ENCODE measurements at places on chromosomes 5 and 9.

- no peak for DNase-seq
Measured at GRCh38 chr9:79604149-79604548, 32.4 kb downstream of the TLE4 start.

GRCh38 chr5:1063661-1064382 lies 48.0 kb downstream of the SLC12A7 start:
- DNase-seq = no peak

DNA sequence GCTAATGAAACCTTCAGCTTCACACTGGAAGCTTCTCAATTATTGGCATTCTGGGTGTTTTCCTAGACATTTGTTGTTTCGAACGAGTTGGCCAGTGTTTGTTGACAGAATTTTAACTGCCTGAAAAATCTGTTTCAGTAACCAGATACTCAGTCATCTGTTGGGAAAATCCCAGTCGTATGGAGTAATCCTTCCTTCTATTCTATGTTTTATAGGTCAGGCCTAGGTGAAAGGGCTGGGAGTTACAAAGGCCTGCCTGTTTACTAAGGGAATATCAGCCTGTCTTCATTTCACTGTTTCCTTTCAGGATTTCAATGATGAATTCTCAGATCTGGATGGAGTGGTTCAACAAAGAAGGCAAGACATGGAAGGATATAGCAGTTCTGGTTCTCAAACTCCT lies 59.9 kb downstream of the GRAMD2B start:
- DNase-seq = no peak

DNA sequence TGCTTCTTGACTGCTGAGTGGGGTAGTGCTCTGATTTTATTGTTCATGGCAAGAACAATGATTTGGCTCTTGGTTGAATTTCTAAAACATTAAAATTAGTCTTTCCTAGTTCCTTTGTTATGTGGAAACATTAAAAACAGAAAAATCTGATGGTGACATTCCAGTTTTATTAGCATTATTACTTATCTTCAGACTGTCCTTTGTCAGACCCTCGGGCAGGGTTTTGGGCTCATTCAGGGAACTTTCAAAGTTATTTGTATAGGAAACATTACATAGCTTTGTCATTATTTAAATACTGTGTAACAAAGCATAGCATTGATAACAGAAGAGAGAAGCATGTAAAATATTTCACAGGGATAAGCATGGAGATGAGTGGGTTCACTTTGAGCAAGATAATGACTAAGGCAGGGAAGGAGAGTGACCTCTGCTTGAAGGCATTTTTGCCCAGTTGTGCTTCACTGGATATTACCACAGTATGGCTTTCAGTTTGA lies 119.9 kb downstream of the KDM4C start:
- no peak for DNase-seq

- DNase-seq = no peak
Measured at GRCh38 chr5:142654578-142655058, 31.3 kb downstream of the FGF1 start.

- DNase-seq = no peak
Measured at GRCh38 chr5:134563962-134564361, 38.5 kb downstream of the JADE2 start.

GRCh38 chr5:140883373-140883772 lies 1.4 kb downstream of the PCDHA13 start:
- DNase-seq = no peak

- DNase-seq = no peak
Measured at GRCh38 chr5:173623296-173623771, 6.9 kb upstream of the BOD1 start.

DNA sequence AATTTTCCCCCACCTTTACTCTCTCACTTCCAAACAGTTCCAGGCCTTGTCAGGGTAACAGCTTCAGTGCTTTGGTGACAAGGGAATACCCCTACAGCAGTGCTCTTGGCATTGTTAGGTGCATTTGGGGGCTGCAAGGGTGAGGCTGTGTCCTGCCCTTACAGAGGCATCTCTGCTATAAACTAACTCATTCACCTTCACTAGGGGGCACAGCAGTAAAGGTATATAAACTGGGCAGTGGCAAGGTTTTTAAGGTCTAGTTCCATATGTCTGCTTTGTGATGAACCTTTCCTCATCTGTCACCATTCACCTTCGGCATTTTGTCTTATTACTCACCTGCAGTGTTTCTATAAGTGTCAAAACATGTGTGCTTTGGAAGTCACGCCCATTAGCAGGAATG lies 79.1 kb upstream of the GPR151 start:
- DNase-seq = no peak

- no peak for DNase-seq
Measured at GRCh38 chr9:136988872-136989271, 3.4 kb upstream of the PAXX start.

- no peak for DNase-seq
Measured at GRCh38 chr9:28407351-28407750, 834.1 kb upstream of the C9orf72 start.

GRCh38 chr9:133739408-133740280 lies 1.5 kb upstream of the SARDH start:
- DNase-seq = no peak

- DNase-seq = no peak
Measured at GRCh38 chr5:5288201-5288600, 134.3 kb upstream of the ICE1 start.

DNA sequence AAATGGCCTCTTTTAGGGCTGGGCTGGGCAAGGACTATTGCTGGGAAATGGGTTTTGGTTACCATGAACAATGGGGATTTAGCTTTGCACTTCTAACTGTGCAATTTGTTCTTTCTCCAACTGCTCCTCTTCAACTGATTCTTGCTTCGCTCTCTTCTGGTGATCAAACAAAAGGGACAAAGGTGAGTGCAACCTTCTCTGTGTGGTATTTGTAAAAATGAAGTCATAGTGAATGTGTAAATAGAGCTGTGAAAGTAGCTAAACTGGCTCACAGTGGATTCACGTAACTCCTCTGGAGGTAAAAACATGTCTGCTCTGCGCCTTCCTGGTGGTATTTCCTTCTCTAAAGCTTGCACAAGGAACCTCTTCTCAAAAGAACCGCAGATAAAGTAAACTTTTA lies 20.9 kb upstream of the SPINK14 start:
- no peak for DNase-seq

DNA sequence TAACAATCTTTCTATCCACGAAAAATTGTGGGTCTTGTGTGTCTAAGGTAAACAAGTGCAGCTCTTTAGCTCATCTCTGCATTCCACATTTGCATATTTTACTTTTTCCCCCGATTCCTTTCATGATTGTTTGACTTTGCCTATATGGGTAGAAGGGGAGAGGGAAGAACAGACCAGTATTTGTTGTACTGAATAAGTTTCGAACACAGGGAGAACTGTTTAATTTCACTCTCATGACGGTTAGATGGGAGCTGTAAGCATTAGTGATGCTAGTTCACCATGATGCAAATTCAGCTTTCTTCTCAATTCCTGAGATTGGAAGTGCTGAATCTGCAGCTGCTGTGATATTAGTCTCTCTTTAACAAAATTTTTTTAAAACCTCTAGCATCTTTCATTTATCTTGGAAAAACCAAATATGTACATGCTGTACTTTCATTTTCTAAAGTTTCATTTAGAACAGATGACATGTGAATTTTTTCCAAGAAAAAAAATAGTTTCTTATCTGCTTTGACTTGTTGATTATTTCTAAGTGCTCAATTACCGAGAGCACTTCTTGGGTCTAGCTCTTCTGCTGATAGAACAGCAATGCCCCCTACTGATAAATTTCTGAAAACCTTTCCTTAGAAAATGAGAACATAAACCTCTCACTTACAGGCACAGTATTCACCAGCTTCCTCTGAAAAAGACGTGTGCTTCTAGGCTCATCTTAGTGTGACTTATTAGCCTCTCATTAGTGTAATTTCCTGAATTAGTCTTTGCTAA lies 149.5 kb downstream of the BAAT start:
- no peak for DNase-seq

DNA sequence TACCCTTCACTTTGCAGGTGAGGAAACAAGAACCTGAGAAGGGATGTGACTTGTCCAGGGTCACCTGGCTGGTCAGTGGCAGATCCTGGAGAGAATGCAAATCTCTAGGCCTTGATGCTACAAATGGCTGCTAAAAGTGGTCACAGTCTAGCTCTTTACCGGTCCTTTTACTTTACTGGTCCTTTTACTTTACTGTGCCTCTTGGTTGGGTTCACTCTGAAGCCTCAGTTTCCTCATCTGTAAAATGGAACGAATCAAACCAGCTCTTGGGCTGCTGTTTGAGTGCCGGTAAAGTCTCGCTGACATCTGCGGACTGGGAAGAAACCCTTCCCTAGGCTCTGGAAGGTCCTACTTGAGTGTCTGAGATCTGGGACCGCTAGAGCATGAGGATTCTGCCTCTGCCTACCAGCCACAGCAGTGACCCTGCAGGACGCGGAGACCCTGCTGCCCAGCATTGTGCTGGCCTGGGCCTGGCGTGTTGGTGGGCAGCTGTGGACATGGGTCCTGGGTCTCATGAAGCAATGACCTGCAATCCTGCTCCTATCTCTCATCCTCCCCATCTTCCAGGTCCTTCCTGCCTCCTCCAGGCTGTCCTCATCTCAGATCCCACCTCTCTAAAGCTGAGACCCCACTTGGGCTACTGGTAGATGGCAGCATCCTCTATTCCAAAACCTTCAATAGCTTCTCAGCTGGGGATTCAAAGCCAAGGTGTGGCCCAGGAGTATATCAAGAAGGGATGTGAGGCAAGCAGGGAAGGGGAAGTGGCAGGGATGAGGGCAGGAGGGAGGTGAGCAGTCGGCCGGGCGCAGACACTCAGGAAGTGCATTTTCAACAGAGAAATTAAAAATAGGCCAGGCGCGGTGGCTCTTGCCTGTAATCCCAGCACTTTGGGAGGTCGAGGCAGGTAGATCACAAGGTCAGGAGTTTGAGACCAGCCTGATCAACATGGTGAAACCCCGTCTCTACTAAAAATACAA lies 13.3 kb downstream of the CORO2A start:
- no peak for DNase-seq

DNA sequence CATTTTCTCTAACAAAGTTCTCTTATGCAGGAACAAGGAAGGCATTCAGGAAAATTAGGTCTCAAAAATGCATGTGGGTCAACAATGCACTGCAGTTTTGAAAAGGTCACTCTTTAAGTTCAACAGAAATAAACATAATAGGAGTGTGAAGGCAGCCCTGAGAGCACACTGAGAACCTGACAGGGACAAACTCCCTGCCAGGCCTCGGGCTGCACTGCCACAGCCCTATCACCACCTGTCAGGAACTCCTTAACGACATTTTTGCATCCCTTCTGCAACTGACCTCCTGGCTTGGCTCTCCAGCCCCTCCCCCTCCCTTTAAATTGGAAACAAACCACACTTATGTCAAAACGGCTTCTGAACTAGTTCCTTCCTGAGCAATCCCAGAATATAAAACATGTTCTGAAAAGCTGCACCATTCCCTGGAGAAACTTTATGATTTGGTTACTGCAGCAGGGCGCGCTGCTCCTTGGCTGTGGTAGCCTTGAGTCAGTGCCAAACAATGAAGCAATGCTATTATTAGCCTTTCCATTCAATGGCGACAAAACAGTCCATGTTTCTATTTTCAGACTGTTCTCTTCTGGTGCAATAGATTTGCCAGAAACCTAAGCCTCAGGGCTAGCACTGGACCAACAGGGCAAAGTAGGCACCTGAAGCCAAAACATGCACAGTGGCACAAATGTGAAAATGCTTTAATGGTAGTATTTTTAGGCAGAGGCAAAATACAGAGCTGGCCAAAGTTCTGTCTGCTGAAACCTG lies 160.1 kb upstream of the ZNF608 start:
- DNase-seq = no peak

DNA sequence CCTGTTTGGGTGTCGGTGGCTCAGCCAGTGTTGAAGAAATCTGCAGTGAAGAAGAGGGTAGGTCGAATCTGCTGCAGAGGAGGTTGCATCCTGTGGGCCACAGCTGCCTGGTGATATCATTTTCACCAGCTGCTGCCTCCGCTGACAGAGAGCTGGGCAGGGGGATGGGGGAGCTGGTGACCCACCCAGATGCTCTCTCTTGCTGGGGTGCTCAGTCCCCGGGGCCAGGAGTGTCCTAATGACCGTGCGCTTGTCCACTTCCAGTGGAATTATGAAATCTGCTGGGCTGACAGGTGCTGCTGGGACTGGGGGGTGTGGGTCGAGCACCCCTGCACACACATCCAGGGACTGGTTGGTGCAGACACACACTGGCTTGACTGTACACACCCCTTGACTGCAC lies 83.2 kb upstream of the IRX4 start:
- DNase-seq = no peak

GRCh38 chr5:100694100-100694499 lies 158.9 kb downstream of the FAM174A start:
- DNase-seq = no peak

- no peak for DNase-seq
Measured at GRCh38 chr5:145960848-145961600, 24.6 kb downstream of the SH3RF2 start.

DNA sequence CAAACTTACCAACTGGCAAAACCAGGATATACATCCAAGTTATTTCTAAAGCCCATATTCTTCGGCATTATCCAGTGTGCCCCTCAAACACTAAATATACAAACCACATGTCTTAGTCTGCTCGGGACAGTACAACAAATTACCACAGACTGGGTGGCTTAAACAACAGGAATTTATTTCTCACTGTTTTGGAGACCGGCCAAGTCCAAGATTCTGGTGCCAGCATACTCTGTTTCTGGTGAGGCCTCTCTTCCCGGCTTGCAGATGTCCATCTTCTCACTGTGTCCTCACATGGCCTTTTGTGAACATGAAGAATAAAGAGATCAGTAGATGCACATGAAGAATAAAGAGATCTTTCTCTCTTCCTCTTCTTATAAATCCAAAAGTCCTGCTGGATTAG lies 12.9 kb upstream of the SLCO6A1 start:
- no peak for DNase-seq

- DNase-seq = no peak
Measured at GRCh38 chr9:122263699-122264349, 816 bp downstream of the RBM18 start.

DNA sequence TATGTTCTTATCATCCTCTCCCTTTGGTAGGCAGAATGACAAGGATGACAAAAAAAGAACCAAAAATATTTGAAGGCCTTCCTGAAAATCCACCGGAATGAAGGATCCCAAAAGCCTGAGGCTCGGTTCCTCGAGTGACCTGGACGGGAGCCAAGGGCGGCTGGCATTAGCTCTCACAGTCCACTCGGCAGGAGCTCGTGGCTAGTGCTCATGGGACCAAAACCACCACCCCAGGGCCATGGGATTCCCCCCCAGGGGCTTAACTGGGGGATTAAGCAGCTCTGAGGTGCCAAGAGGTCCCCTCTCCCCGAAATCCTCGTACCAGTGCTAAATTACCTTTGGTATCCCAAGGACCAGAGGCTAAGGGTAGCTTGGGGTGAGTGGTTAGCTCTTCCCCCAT lies 586 bp upstream of the PDZD2 start:
- DNase-seq = no peak

GRCh38 chr5:1133108-1133507 lies 21.2 kb upstream of the SLC12A7 start:
- no peak for DNase-seq

- DNase-seq = no peak
Measured at GRCh38 chr5:158995694-158996173, 104.0 kb downstream of the EBF1 start.

- no peak for DNase-seq
Measured at GRCh38 chr5:31894141-31894540, 255.2 kb downstream of the PDZD2 start.

GRCh38 chr5:104347119-104347708 lies 784.6 kb upstream of the NUDT12 start:
- no peak for DNase-seq

Data from activated gamma-delta T cell treated with Interleukin-2 at 50 U/mL for 16 hours (primary cell).